ENCODE measurements at places on chromosomes 2 and 18. TPM values are rescaled to one million over a fixed set of nuclear protein-coding genes. Genes with fewer than 3 reads are reported as not detected.
A peak's percentile ranks its signal among the peaks of the same experiment; 100 is the strongest.

GRCh38 chr2:96148410-96149217 is 3.4 kb upstream of the DUSP2 start:
- peak overlapping the region; percentile 7 for H3K4me3 ChIP-seq
- H3K4me1 ChIP-seq, result peaks cover 45% of the 10 kb centered on the region
- peak overlapping the region; percentile 17 for H3K27ac ChIP-seq
- peaks cover 6% of the 10 kb centered on the region for H3K36me3 ChIP-seq
- H3K27me3 ChIP-seq, result no peaks in the 10 kb centered on the region

GRCh38 chr2:233584210-233584609 is 17.6 kb upstream of the USP40 start:
- no peak overlapping the region for H3K4me3 ChIP-seq
- no peaks in the 10 kb centered on the region for H3K27me3 ChIP-seq
- DNase-seq, result no peak
- no peak overlapping the region for H3K27ac ChIP-seq
- H3K36me3 ChIP-seq, result no peaks in the 10 kb centered on the region
- no peaks in the 10 kb centered on the region for H3K4me1 ChIP-seq

DNA sequence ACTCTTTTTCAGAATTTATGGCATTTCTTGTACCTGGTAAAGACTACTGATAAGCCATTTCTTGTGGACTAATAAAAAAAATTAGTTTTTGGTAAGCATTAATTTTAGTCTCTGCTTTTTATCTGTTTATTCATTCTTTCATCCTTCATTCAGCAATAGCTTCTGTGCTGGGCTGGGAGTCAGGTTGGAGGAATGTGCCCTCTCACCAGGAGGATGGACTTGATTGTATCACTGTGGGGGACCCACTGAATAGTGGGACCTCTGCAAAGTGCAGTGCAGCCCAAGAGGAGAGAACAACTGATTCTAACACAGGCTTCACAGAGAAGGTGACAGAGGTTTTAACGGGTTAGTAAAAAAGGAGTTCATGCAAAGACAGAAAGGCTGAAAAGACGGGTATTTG is 39.1 kb downstream of the CDC42EP3 start:
- H3K36me3 ChIP-seq, result no peaks in the 10 kb centered on the region
- no peak overlapping the region for H3K27ac ChIP-seq
- H3K4me3 ChIP-seq, result no peak overlapping the region
- H3K27me3 ChIP-seq, result no peaks in the 10 kb centered on the region
- no peak for DNase-seq

DNA sequence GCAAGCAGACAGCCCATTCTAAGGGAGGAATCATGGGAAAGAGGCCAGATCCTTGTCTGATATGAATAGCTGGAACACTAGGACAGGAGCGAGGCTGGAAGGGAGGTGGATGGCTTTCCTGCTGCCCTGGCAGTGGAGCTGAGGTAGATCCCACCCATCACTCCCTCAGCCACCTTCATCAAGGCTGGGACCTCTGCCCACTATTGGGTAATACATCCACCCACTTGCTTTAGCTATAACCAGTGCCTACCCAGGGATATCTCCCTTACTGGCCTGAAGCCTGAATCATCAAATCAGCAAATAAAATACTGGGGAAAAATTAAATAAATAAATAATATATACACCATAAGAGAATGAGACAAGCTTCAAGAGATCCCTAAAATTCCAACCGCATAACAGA is 183.2 kb upstream of the KYNU start:
- H3K4me3 ChIP-seq, result no peak overlapping the region
- H3K27me3 ChIP-seq, result no peaks in the 10 kb centered on the region
- no peaks in the 10 kb centered on the region for H3K36me3 ChIP-seq
- H3K27ac ChIP-seq, result no peak overlapping the region

IL36B gene
- not detected for total RNA-seq

DNA sequence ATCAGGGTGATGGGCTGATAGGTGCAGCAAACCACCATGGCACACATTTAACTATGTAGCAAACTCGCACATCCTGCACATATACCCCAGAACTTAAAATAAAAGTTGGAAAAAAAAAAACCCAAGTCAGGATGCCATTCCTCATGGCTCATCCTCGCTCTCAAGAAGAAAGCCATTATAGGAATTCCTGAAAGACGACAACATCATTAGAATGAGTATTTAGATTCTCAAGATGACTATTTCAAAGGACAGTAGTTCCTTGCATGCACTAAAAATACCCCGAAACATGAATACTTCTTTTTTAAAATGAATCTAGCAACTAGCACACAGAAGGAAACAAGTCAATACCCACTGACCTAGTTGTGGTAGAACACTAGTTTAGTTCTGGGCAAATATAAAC is 285.8 kb upstream of the REV1 start:
- H3K4me3 ChIP-seq, result no peak overlapping the region
- no peak overlapping the region for H3K27ac ChIP-seq
- no peaks in the 10 kb centered on the region for H3K4me1 ChIP-seq
- DNase-seq, result no peak

ARHGAP15 gene
- total RNA-seq, result 0.42 TPM

WNT6 gene
- total RNA-seq, result 1.4 TPM

DNA sequence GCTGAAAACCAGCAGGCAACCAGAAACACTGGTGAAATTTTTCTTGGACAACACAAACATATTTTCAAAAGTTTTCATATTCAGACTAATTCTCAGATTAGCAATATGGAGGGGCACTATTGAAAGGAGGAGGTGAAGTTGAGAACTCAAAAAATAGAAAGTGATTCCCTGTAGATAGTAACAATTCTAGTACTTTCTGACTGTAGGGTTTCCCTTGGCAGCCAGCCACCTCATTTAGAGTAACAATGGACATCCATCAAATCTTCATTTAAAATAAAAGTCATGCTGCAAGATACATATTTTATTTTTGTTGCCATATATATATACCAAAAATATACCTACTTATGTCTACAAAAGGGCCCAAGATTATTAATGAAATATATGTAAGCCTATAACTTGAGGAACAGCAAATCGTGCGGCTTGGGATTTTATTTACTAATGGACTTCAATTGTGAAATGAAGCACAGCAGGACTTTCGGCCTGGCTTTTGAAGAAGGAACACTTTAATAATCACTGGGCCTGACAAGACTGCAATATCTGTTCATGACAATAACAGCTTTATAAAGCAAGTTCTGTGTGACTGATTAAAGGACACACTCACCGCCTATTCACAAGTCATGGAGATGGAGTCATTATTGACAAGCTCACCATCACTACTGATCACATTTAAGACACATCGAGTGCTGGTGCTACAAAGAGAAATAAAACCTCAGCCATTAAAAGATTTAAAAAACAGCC is 6.8 kb upstream of the NR4A2 start:
- peak overlapping the region; percentile 99 for H3K27ac ChIP-seq
- peak; percentile 93 for DNase-seq
- peaks cover 62% of the 10 kb centered on the region for H3K4me1 ChIP-seq

DNA sequence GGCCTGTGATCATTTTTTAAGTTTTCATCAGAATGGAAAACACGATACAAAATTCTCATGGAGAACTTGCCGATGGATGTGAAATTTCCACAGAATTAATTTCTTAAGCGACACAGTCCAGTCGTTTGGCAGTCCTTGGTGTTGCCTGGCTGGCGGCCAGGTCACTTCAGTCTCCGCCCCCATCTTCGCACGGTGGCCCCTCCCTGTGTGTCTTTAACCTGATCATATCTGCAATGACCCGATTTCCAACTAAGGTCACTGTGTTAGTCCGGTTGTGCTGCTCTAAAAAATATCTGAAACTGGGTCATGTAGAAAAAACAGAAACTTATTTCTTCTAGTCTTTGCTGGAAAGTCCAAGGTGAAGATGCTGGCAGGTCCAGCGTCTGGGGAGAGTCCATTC is 44.5 kb upstream of the COPS8 start:
- no peak overlapping the region for H3K4me3 ChIP-seq
- H3K27ac ChIP-seq, result no peak overlapping the region
- H3K27me3 ChIP-seq, result 0 out of 2 replicates have a peak, but pooled peaks cover 9% of the 10 kb centered on the region
- DNase-seq, result no peak
- H3K36me3 ChIP-seq, result no peaks in the 10 kb centered on the region
- H3K4me1 ChIP-seq, result no peaks in the 10 kb centered on the region

DNA sequence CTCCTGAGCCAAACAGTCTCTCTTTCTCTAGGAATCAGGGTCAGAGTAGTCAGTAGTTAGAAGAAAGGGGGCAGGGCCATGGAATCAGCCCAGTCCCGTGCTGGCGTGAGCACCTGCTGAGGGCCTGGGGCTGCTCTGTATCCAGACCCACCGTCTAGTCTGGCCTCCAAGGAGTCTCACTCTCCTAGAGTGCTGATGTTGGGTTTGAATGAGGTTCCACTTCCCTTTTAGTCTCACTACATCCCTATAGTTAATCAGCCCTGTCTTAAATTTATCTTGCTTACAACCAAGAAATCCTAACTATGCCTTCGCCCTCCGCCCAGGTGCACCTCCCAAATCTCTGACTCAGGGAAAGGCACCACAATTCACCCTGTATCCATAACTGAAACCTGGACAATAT is 13.4 kb upstream of the KCTD1 start:
- peaks cover 4% of the 10 kb centered on the region for H3K4me1 ChIP-seq
- no peak overlapping the region for H3K4me3 ChIP-seq
- H3K27me3 ChIP-seq, result no peaks in the 10 kb centered on the region
- no peak for DNase-seq
- no peak overlapping the region for H3K27ac ChIP-seq
- no peaks in the 10 kb centered on the region for H3K36me3 ChIP-seq

GRCh38 chr2:150679456-150680120 is 192.1 kb upstream of the RND3 start:
- no peak for DNase-seq
- H3K36me3 ChIP-seq, result no peaks in the 10 kb centered on the region
- H3K27me3 ChIP-seq, result no peaks in the 10 kb centered on the region
- no peak overlapping the region for H3K27ac ChIP-seq

All from HCT116 (cell line).